ENCODE measurements at places on chromosomes 1 and 21. TPM values are rescaled to one million over a fixed set of nuclear protein-coding genes. Genes with fewer than 3 reads are reported as not detected.

The KLHDC9 gene
- 1.6 TPM for total RNA-seq

The PLEKHN1 gene
- total RNA-seq, result 5.2 TPM

The SPRR2F gene
- total RNA-seq, result not detected

The TMPRSS2 gene
- total RNA-seq, result 0.09 TPM

The INSRR gene
- not detected for total RNA-seq

The CACNA1S gene
- total RNA-seq, result not detected

The MAP1LC3C gene
- total RNA-seq, result 0.20 TPM

The PPIAL4G gene
- total RNA-seq, result not detected

The SLC2A5 gene
- 0.50 TPM for total RNA-seq

All from A549 treated with Hydrocortisone at 1 μM for 4 hours (cell line).